ENCODE measurements at places on chromosomes 1 and 21.

GRCh38 chr1:212701910-212702309, 2.3 kb upstream of the BATF3 start:
- DNase-seq, result no peak

DNA sequence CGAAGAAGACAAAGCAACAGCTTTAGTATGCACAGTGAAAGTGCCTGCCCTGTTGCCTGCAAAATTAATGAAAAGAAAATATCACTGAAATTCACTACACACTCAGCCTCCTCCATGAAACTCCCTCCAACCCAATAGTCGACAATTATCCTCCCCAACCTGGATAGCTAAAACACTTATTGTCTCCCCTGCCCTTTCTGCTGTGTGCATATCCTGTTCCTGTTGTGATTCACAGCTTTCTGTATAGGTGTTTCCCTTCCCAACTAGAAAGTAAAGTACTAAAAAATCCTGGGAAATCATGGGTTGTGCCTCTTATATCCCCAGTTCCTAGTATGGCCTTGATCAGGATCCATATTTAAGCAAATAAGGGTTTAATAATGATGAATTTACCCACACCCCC, 412.1 kb downstream of the LTN1 start:
- DNase-seq, result no peak

- no peak for DNase-seq
Observed at GRCh38 chr1:103191327-103191726, 83.0 kb upstream of the COL11A1 start.

GRCh38 chr1:40495315-40495903, 13.2 kb upstream of the EXO5 start:
- DNase-seq, result no peak

GRCh38 chr21:43869486-43870325, 4.7 kb downstream of the AGPAT3 start:
- DNase-seq, result no peak

DNA sequence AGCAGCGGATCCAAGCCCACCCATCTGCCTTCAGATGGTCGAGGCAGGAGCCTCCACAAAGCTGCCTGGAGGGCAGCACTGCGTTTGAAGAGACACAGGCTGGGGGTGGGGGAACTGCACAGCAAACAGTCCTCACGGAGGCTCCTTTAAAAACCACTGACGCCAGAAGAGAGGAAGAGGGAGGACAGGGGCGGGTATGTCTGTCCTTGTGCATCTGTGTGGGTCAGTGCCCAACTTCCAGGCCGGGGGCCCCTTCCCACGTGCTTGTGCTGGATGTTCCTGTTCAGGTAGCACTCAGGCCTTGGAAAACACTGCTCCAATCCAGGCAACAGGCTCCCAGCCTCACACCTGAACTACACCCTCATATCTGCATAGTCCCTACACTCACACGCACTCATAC, 7.7 kb downstream of the AHDC1 start:
- no peak for DNase-seq

DNA sequence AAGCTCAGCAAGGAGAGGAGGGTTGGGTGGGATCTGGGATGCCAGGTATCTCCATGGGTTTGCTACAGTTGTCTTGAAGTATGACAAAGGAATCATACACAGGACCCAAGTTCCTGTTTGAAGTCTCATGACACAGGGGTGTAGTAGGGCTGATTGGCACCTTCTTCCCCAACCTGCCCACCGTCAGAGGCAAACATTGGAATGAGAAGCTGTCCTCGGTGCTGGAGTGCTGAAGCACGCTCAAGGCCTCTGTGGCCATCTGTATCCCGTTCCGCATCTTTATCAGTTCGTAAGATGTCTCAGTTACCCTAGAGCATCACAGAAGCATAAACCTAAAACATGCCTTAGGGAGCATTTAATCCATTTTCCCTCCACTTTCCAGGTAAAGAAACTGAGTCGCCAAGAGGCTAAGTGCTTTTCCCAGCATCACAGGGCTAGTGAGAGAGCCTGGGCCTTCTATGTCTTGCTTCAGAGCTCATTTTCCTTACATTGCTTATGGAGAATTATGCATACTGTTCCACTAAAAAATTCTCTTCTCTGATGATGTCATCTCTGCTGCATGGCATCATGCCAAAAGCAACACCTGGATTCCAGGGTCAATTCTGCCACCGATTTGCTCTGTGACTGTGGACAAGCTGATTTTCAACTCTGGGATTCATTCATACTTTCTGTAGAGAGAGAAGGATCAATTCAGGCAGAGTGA, 34.2 kb downstream of the VWA5B1 start:
- no peak for DNase-seq

DNA sequence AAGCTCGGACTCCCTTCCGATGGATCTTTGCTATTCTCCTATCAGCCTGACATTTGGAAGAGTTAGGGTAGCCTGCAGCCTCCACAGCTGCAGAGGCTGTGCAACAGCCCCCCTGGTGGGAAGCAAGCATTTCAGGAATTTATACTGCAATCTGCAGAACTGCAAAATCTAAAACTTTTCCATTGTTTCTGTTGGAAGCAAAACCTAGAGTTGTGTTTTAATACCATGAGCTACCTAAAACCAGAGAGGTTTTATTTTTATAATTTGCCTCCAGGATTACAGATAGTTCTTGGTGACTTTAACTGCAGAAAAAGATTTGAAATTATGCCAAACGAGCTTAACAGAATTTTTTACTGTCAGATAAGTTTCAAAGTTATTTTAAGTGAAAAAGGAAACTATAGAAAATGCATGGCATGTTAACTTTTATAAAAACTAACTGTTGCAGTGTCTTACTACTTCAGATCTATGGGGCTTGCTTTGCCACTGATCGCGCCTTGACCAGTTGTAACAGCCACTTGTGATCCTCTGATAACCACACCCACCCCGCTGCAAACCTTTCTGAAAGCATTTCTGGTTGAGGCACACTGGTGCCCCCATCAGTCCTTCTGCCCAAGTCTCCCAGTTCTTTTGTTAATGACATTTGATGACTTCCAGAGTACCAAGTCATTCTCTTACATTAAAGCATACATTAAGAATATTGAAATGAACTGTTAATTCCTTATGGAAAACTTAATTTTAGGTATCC, 64.8 kb downstream of the PRDM2 start:
- DNase-seq, result no peak

GRCh38 chr1:94011709-94012595, 102.7 kb upstream of the GCLM start:
- no peak for DNase-seq

DNA sequence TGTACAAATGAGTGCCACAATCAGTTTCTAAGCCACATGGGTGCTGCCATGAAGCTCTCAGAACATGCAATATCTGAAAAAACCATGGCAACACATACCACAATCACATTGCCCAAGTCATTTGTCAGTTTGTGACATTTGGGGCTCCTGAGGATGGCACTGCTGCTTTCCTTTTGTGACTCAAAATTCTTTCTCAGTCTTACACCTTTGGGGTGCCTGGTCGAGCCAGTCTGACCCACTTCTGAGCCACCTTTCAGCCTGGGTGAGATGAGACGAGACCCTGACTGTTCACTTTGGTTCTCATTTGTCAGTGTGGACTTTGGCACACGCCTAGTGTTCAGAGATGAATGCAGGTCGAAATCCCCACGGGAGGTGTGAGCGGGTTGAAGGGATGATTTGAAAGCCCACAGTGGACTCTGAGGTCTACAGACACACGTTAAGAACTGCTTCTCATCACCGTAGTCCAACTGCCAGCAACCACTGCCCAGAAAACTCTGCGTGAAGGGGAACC, 8.0 kb downstream of the BATF3 start:
- DNase-seq, result no peak

- DNase-seq, result no peak
Observed at GRCh38 chr1:85898861-85899260, 190.6 kb upstream of the ZNHIT6 start.

GRCh38 chr1:179337288-179337687, 28.5 kb upstream of the AXDND1 start:
- no peak for DNase-seq

DNA sequence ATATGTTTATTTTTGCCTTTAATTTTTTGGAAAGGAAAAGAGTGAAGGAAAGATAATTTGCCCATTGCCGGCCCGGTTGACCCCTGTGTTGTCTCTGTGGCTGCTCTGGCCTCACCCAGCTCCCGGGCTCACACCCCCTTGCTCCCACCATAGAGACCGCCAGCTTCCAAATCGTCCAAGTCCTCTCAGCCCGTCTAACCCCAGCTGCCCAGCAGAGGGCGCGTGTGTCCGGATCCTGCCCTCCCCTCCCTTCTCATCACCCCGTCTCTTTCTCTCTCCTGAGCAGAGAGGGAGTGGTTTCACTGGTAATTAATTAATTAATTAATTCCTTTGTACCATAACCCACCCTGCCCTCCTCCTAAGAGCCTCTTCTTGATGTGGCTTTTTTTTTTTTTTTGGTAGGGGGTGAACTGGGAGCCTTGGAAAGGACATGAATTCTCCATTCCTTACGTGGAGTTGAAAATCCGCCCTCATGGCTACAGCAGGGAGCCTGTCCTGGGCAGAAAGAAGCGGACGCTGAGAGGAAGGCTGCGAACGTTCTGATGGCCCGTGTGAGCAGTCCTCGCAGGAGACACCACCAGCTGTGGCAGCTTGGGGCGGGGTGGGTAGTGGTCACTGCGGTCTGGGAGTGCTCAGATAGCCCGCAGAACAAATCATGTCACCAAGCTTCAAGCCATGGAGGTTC, 45.9 kb downstream of the KIAA0040 start:
- DNase-seq, result peak; percentile 40

DNA sequence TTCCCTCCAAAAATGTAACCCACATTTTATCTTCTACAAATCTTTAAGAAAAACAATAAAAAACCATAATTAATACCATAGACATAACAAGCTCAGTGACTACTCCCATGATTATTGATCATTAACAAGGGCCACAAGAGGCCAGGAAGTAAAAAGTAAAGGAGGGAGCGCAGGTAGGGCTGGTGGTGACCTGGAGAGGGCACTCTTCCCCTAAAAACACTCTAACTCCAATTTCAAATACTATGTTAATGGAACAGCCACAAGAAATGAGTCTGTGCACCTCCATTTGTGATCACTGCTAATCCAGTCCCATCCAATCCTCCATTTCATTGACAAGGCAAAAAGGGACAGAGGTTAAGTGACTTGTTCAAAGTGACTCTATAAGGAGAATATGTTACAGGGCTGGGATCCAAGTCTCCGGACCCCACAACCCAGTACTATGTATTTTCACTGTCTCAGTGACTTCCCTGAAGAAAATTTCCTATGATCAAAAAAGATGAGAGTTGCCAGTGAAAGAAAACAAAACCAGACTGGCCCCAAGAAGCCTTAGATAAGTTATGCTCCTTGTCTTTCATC, 41.2 kb upstream of the CFAP298 start:
- DNase-seq, result no peak

- no peak for DNase-seq
Observed at GRCh38 chr1:153929426-153929825, 6.7 kb upstream of the GATAD2B start.

GRCh38 chr1:220701974-220702373, 11.8 kb downstream of the C1orf115 start:
- DNase-seq, result no peak

- no peak for DNase-seq
Observed at GRCh38 chr1:68623700-68624099, 126.8 kb upstream of the DEPDC1 start.

DNA sequence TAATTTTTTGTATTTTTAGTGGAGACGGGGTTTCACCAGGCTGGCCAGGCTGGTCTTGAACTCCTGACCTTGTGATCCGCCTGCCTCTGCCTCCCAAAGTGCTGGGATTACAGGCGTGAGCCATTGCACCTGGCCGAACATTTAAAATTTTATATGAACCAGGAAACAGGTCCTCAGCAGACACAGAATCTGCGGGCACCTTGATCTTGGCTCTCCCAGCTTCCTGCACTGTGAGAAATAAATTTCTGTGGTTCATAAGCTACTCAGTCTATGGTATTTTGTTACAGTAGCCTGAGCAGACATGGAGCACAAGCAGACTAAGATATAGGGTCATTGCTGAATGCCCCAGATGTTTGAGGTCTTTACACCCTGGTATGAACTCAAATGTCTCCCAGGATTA, 23.6 kb upstream of the CTH start:
- no peak for DNase-seq

DNA sequence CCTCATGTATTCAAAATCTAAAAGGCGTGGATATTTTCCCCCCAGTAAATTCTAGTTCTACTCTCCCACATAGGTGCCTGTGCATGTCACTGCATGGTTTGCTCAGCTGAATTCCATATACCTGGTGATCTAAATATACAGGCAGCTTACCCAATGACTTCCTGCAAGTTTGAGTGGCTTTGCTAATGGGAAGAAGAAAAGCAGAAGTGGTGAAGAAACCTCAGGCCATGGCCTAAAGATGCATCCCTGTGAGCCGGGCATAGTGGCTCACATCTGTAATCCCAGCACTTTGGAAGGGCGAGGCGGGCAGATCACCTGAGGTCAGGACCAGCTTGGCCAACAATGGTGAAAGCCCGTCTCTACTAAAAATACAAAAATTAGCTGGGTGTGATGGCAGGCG, 11.5 kb downstream of the SLC44A3 start:
- no peak for DNase-seq

GRCh38 chr1:246193537-246193936, 313.5 kb downstream of the SMYD3 start:
- DNase-seq, result no peak

DNA sequence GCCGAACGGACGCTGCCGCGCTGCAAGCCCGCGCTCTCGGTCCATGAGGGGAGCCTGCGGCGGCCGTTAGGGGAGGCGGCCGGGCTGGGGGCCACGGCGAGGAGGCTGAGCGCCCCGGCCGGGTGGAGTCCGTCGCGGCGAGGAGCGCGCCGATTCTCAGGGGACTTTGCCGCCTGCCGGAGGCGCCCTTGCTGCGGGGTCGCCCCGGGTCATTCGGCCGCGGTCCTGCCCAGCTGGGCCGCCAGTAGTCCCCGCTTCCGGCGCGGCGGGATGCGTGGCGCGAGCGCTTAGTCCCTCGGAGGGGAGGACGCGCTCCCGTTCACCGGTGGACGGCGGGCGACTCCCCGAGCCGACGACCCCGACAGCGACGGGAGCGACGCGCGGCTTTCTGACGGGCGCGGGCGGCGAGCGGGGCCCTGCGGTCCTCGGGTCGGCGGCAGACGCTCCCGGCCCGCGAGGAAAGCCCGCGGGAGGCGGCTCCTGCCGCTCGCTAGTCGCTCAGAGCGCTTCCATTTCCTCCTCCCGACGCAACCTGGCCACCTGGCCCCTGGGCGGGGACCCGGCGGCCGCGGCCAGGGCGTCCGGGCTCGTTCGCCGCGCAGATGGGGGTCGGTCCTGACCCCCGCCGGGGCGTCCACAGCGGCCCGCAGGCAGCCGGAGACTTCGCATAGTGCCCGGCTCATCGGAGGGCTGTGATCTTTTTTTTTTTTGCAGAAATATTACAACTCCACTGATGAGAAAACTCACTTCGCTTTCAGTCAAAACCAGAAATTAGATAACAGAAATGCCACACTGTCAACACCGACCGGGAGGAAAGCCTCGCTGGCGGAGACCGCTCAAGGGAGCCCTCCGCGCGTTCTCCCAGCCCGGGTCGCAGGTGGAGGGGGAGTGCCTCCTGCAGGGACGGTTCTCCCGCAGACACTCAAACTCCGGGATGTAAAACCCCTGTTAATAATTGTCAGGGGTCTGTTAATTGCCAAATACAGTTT, 641 bp upstream of the ZBTB21 start:
- DNase-seq, result no peak

GRCh38 chr1:18073066-18073642, 34.4 kb upstream of the IGSF21 start:
- DNase-seq, result no peak

All from stimulated activated CD4-positive, alpha-beta T cell treated with anti-CD3 and anti-CD28 coated beads, TNF-alpha, amount 100 ng/mL, for 4 hours (primary cell).